ENCODE measurements at places on chromosomes 6 and 20.

GRCh38 chr6:28371706-28372451 lies 22.1 kb downstream of the ZKSCAN3 start:
- no peak for DNase-seq

- no peak for DNase-seq
Observed at GRCh38 chr6:158085261-158086053, 82.6 kb downstream of the SERAC1 start.

DNA sequence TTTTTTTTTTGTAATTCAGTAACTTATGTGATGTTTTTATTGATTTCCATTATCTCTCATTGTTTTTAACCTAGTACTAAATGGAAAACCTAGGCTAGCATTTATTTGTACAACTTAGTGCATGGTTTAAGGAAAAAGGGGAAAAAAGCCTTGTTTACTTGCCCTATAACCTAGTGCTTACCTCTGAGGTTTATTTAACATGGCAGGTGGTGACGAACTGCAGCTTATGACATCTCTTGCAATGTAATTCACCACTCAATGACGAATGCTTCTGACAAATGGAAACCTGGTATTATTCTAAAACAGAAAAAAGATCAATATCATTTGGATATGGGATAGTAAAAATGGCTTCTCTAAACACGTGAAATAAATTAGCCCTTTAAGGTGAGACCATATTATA lies 618.6 kb upstream of the FLRT3 start:
- no peak for DNase-seq

DNA sequence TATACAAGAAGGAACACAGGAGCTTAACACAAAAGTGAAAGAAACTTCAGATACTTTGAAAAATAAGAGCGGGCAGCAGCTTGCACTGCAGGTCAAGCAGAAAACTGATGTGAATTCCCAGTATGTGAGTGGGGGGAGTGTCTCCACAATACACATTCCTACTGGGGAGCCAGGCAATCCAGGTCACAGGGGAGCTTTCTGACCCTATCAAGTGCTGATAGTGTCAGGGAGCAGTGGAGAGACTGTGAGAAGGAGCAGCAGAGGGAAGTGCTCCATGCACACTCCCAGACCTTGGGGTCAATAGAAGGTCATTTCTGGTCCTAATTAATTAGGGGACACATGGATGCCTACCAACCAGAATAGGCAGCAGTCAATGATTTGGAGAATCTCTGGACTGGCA lies 59.4 kb downstream of the PDSS2 start:
- no peak for DNase-seq

DNA sequence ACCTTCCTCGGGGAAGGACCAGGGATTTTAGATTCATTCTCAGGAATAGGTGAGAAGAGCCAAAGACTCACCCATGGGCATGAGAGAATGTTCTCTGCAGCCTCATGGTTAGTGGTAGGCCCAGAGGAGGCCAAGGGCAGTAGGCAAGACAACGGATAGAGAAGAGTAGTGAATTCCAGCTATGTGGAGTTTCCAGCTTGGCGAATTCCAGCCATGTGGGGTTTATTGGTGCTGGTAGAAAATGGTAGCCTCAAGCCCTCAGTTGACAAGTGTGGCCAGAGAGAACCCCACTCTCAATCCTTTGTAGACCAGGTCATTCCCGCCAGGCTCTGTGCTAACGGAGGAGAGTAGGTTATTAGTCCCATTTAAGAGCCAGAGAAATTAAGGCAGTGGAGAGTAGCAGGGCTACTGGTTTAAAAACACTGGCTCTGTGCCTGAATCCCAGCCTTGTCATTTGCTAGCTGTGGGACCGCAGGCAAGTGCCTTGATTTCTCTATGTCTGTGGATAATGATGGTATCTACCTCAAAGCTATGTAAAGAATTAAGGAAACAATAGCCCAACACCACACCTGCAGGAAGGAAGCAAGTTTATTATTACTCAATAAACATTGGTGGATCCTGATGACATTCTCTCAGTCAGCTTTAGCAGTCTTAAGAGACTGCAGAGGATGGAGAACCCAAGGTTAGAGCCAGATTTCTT lies 2.0 kb upstream of the SLC9A8 start:
- no peak for DNase-seq
